ENCODE measurements at places on chromosomes 6 and 20. TPM values are rescaled to one million over a fixed set of nuclear protein-coding genes. Genes with fewer than 3 reads are reported as not detected.

Gene HLA-DRB1
- 0.83 TPM for total RNA-seq

GRCh38 chr6:143333749-143334520, 116.6 kb downstream of the ADAT2 start:
- peak; percentile 52 for DNase-seq

Gene HAO1
- total RNA-seq = not detected

- DNase-seq = peak; percentile 20
These were observed 16.4 kb downstream of the TRIM27 start for GRCh38 chr6:28907394-28907793.

DNA sequence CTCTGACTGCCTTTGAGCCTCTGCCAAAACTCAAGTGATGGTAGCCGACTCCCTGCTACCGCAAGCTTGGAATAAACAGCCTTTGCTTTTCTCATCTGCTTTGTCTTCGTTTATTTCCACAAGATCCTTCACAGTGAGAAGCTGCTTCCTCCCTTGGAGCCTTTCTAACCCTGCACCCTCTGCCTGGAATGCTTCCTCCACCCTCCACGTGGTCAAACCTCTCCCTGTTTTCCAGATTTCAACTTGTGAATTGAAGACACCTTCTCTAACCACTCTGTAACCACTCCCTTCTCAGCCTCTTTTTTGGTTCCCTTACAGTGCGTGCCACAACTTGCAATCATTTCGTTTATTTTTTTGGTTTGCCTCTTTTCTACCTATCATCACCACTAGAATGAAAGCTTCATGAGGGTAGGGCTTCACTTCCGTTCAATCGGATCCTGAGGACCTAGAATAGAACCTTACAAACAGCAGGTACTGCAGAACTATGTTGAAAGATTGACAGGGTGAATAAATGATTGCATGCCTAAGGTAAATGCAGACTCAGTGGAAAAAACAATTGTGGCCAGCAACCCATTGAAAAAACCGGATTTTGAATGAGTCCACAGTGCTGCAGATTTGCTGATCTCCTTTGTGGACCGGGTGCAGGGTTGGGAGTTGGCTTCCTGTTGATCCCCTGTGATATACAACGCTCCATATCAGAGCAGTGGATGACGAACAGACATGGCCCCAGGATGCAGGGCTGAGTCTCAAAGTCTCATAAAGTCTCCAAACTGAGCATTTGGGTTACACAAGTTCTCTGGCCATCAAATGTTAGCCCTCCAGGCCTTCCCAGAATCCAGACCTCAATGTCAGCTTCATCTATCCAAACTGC, 51.0 kb upstream of the HIVEP1 start:
- DNase-seq = no peak

DNA sequence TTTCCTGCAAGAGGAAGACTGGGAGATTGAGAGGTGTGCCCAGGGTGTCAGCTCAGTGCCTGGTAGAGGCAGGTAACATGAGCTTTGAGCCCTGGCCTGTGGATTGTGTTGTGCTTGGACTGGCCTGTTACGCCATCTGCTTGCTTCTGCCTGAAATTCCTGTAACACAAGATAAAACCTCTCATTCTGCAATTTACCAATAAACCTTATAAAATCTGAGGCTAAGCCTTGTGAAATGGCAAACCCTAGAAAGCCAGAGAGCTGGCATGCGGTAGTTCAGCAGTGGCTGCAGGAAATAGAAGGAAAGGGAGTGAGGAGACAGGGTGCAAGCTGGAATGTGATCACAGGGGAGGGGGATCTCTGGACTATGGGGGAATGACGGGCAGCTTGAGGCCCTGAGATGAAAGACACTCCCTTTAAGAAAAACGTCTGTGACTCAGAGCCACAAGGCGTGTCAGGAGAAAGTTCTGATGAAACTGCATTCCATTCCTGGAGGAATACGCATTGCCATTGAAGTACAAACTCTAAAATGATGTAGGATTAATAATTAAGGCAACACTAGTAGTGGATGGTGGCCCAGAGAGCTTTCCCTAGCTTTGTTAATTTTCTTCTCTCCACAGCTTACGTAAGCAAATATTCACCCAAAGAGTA, 26.3 kb upstream of the TFAP2A start:
- peak; percentile 97 for DNase-seq

Gene PRDM1
- 5.7 TPM for total RNA-seq

- no peak for DNase-seq
These were observed 132.2 kb downstream of the ZMYND8 start for GRCh38 chr20:47224300-47224791.

DNA sequence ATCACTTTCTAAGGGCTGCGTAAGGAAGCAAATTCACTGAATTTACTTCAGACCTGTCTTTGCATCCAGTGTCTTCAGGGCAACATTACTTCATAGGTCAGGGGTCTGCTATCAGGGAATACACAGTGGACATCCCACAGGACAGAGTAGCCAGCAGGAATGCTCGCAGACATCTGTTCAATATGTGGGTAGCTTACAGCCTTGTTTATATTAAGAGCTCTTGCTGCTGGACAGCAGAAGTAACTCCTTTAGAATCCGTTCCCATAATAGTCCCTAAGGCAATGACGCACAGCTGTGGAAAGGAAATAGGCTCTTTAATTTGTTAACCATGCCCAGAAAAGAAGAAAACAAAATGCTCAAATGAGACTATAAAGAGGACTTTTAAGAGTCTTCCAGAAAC, 198.7 kb downstream of the MOXD1 start:
- DNase-seq = no peak

Gene WFDC2
- 2.3 TPM for total RNA-seq

DNA sequence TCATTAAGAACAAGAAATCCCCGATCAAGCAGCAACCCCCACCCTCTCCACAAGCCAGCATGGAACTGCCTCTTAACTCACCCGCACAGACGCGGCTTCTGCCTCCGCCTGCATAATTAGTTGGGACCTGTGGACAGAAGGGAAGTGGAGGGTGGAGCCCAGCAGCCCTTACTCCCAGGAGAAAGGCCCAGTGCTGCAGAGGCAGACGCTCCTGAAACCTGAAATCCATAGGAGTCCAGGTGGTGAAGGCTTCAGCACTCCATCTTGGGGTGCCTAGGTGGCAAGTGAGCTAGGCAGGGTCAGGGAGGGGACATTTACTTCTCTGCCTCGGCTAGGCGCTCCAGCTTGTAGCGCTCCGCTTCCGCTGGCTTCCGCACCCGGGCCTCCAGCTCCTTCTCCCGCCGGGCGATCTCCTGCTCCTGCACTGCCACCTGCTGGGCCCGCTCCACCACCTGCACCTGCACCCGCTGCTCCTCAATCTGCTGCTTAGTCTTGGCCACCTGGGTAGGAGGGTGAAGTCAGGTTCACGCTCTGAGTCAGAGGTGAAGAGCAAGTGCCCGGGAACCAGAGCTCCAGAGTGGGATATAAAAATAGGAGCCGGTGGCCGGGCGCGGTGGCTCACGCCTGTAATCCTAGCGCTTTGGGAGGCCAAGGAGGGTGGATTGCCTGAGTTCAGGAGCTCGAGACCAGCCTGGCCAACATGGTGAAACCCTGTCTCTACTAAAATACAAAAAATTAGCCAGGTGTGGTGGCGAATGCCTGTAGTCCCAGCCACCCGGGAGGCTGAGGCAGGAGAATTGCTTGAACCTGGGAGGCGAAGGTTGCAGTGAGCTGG, 10.7 kb downstream of the TUBB start:
- DNase-seq = peak; percentile 88

DNA sequence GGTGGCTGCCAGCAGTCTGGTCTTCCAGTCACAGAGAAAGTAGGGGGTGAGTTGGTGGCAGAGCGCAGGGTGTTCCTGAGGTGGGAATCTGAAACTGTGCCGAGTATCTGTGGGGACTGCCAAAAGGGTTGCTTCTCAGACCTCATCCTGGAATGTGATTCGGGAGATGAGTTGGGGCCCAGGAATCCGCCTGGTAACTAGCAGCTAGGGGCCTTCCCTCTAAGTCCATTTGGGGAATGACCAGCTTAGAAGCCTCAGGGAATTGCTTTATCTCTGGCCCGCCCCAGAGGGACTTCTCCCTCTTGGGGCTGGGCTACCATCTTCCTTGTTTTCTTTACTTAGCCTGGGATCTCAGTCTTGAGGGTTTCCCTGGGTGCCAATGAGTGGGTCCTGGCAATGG, 49.6 kb downstream of the MOCS1 start:
- DNase-seq = no peak

GRCh38 chr6:96157018-96157565, 141.3 kb downstream of the FUT9 start:
- no peak for DNase-seq

Gene LGSN
- total RNA-seq = not detected

- peak; percentile 92 for DNase-seq
These were observed 277.3 kb upstream of the PRND start for GRCh38 chr20:4444404-4444803.

DNA sequence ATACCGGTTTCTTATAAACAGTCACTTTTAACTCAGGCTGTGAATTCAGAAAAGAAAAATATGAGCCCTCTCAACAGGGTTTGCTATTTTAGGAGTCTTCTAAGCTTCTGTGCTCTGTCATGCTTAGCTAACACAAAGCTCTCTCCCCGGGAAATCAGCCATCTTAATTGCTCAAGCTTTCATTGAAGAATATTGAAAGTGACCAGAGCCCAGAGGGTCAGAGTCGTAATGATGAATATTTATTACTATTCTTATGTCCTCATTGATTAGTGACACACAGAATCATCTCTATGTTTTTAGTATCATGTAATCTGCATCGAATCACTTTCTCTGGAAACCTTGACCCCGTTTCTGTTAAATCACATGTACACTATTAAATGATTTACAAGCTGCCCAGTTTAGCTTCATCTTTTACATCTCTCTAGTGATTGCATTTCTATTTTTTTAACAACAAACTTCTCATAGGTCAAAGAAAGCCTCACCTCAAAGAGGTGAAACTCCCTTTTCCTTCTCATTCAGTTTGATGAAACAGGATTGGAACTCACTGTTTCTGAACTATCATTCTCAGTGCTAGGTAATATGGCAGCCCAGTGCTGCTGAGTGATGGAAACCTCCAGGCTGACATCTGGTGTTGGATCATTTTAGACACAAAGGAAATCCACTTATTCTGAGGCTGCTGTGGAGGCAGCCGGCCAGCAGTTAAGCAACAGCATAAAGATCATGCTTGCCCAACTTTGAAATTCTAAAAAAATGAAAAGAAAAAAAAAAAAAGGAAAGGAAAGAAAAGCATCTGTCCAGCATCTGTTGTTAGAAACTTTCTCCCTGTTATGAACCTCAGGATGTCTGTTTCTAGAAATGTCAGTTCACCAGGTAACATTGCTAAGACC, 96.3 kb downstream of the RFPL4B start:
- no peak for DNase-seq

DNA sequence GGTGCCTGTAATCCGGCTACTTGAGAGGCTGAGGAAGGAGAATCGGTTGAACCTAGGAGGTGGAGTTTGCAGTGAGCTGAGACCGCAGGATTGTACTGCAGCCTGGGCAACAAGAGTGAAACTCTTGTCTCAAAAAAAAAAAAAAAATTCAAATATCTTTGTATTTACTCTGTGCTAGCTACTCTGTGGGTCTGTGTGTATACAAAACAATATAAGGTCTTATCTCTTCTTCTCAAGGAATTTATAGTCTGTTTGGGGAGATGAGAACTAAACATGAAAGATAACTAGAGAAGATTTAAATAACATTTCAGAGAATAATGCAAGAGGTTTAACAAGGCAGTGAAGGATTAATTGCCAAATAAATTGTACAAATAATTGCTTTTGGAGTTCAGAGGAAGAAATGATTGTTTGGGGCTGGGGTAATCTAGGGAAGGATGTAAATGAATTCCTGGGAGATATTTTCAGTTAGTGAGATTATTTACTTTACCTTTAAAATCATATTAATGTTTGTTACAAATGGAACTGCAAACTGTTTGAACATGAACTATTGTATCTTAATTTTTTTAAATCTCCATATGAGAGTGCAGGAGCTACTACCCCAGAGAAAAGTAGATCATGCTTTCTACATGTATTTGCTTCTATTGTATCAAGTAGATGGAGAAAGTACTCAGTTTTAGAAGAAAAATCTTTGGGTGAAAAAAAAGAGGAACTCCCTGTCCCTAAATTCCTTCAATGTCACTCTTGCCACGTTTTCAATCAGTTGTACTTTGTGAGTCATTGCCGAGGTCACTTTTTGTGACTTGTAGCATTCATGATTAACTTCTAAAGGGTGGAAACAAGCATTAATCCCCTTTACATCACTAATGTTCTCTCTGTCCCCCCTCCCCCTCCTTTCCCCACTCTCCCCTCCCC, 39.0 kb downstream of the NCOA3 start:
- DNase-seq = no peak

- no peak for DNase-seq
These were observed 118.0 kb upstream of the CD93 start for GRCh38 chr20:23203951-23204730.

DNA sequence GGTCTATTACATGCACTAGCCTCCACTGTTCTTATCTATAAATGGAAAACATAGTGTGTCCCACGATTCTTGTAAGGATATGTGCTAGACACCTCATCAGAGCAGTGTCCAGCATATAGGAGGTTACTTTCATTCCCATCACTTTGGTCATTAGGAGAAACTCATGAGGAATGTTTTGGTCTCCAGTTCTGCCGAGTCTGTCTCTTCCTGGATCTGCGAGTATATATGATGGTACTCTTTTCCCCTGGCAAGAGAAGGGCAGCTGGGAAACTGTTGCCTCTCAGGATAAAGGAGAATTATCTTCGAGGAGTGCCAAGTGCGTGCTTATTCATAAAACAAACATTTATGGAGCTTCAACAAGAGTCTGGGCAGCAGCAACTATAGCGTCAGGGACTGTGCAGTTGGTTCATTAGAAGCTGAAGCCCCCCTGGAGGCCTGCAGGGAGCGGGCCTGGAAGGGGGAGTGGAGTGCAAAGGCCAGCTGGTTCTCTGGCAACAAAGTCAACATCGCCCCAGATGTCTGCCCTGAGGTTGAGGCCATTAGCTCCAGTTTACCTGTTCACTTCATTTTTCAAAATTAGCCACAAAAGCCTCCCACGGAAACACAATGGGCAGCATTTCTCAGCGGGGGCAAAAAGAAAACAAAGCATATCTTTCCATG, 811.9 kb downstream of the MAFB start:
- DNase-seq = no peak

DNA sequence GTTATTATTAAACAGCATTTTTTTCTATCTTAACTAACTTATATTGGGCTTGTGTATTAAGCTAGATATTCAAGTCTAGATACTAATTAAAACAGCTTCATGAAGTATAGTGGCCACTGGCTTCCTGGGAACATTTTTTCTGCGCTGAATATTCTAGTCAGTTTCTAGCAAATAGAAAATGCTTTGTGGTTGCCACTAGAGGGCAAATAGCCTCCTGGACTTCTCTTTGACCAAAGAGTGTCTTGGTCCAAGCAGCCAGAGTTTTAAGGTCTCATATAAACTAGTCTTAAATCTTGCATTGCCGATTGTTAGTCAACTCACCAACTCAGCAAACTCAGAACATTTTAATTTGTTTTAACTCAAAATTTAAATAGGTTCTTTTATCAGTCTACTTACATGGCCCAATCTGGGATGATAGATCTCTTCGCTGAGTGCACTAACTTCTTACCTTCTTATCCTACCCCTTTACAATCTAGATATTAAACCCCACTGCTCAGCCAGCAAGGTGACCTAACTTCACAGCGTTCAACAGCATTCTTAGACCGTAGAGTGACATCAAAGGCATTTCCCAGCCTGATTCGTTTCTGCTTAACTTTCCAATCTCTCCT, 24.6 kb upstream of the ID4 start:
- peak; percentile 8 for DNase-seq

- peak; percentile 67 for DNase-seq
These were observed 38.0 kb downstream of the TMEM170B start for GRCh38 chr6:11575408-11576033.

Gene CCDC170
- total RNA-seq = not detected

Data from mammary epithelial cell (primary cell).